ENCODE measurements at places on chromosomes 4 and X. TPM values are rescaled to one million over a fixed set of nuclear protein-coding genes. Genes with fewer than 3 reads are reported as not detected.

DNA sequence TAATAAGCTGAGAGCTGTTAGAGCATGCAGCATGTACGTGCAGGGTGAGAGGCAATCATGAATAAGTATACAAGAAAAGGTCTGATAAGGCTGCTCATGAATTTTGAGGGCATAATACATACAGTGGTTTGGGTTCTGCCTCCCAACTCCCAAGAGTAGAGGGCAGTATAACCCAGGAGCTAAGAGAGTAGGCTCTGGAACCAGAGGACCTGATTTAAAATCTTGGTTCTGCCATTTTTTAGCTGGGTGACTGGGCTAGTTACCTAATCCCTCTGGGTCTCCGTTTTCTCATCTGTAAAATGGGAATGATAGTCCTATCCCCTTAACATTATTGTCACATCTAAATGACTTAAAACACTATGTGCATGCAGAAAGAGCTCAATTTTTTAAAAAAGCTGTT lies 85.3 kb downstream of the LNX1 start:
- no peak for DNase-seq

DNA sequence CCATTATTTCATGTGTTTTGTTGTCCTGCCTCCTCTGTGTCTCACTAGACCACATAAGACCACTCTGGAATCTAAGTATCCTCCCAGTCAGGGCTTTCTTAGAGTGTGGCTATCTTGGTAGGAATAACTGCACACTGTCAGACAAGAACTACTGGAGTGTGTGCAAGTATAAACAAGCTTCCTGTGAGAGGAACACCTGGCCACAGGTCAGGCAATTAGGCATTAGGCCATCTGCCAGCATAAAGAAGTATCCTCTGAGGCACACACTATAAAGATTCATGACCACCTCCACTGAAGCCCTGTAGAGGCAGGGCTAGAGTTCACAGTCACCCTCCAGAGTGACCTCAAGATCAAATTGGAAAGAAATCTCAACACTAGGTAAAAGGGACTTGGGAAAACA lies 507.0 kb upstream of the PABPC4L start:
- no peak for DNase-seq

The PAGE2 gene
- total RNA-seq, result not detected

The SUPT20HL2 gene
- not detected for total RNA-seq

The TCP11X2 gene
- 0.42 TPM for total RNA-seq

GRCh38 chrX:15566244-15566643 lies 34.5 kb downstream of the ACE2 start:
- DNase-seq, result no peak

- no peak for DNase-seq
Observed at GRCh38 chrX:47585273-47585672, 3.0 kb downstream of the TIMP1 start.

DNA sequence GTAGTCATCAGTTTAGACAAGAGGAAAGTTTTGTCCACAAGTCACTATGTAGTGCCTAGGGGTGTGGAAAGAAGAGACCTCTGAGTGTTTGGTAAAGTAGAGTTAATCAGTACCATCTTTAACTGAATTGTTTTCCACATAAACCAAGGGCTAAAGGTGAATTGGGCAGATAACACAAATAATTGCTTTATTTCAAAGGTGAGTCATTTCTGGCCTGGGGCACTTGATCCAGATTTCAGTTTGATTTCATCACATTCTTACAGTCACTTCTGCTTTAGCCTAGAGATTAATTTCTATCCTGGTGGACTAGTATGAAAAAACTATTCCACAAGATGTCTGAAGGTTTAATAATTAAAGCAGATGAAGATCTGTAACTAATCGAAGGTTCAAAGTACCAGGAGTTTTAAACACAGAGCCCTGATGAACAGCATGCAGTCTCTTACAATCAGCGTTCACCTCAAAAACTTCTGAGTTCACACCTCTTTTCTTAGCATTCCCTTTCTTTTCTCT lies 74.5 kb upstream of the BOD1L1 start:
- DNase-seq, result peak; percentile 52

- DNase-seq, result no peak
Observed at GRCh38 chr4:78529569-78530209, 21.9 kb upstream of the ANXA3 start.

GRCh38 chrX:43592597-43592996 lies 63.5 kb upstream of the MAOA start:
- DNase-seq, result no peak

The GYPE gene
- total RNA-seq, result 0.34 TPM

DNA sequence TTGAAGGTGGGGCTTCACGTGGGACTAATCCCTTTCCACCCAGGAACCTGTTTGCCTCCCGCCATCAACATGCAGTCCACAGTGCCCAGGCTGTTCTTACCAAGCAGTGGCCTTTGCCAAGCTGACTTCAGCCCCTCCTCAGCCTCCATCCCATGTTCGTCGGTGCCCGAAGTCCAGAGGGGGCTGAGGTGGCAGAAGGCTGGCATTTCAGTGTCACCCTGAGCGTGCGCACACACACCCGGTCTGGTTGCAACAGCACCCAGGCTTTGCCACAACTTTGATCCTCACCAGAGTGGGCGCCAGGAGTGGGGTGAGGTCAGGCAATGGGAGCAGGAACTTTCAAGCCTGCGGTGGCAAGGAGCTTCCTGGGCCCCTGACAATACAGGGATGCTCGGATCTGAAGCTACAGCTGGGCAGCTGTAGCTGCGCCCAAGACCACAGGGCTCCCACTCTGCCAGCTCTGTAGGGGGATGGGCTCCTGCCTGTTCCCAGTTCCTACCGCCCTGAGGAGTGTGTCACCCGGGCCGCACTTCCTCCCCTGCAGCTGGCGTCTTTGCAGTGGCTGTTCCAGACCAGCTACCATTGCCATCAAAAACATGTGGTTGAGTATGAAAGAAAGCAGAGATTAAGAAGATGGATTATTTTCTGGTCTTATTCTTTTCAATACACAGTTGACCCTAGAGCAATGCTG lies 428.0 kb downstream of the EPHA5 start:
- DNase-seq, result no peak
